ENCODE measurements at places on chromosomes 12 and 14. TPM values are rescaled to one million over a fixed set of nuclear protein-coding genes. Genes with fewer than 3 reads are reported as not detected.

GRCh38 chr12:16685107-16685506, 79.1 kb upstream of the LMO3 start:
- no peak overlapping the region for H3K4me3 ChIP-seq
- H3K27me3 ChIP-seq: peaks cover 10% of the 10 kb centered on the region
- H3K36me3 ChIP-seq: no peaks in the 10 kb centered on the region
- no peak overlapping the region for H3K27ac ChIP-seq
- no peaks in the 10 kb centered on the region for H3K4me1 ChIP-seq

GRCh38 chr12:102833687-102834441, 83.2 kb downstream of the PAH start:
- no peak overlapping the region for H3K27ac ChIP-seq
- H3K36me3 ChIP-seq: no peaks in the 10 kb centered on the region
- no peaks in the 10 kb centered on the region for H3K27me3 ChIP-seq
- no peak overlapping the region for H3K4me3 ChIP-seq

The CELA1 gene
- not detected for total RNA-seq

GRCh38 chr12:96948782-96949181, 41.7 kb downstream of the NEDD1 start:
- H3K4me1 ChIP-seq: no peaks in the 10 kb centered on the region
- no peak for DNase-seq

The SERPINA1 gene
- 1.2 TPM for total RNA-seq

GRCh38 chr14:56185992-56186391, 67.8 kb downstream of the PELI2 start:
- H3K27me3 ChIP-seq: no peaks in the 10 kb centered on the region
- H3K27ac ChIP-seq: no peak overlapping the region
- no peak for DNase-seq
- no peaks in the 10 kb centered on the region for H3K36me3 ChIP-seq
- no peak overlapping the region for H3K4me3 ChIP-seq
- no peaks in the 10 kb centered on the region for H3K4me1 ChIP-seq

The A2ML1 gene
- 0.14 TPM for total RNA-seq

The CEP170B gene
- 28.4 TPM for total RNA-seq

DNA sequence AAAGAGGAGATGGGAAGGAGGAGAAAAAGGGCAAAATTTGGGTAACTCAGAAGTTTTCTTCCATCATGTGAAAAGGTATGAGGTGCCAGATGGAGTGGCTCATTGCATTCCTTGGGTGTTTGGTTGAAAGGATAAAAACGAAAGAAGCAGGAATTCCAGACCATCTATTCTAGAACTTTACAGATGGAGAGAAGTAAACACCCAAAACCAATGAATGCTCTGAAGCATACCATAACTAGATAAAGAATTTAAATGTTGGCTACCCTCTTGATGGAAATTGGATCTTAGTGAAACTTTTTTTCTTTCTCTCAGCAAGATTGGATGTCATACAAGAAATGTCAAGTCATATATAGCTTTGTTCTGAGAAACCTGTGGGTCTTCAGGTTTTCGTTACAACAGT, 175.6 kb upstream of the FAR2 start:
- no peak overlapping the region for H3K4me3 ChIP-seq
- no peak for DNase-seq
- no peaks in the 10 kb centered on the region for H3K27me3 ChIP-seq
- peaks cover 4% of the 10 kb centered on the region for H3K4me1 ChIP-seq

The PARP2 gene
- 40.9 TPM for total RNA-seq

The CLEC12A gene
- not detected for total RNA-seq

The ADCY6 gene
- total RNA-seq: 66.1 TPM

GRCh38 chr14:36514278-36515104, 5.5 kb downstream of the NKX2-1 start:
- no peak overlapping the region for H3K27ac ChIP-seq
- H3K27me3 ChIP-seq: peaks cover 94% of the 10 kb centered on the region
- peaks cover 4% of the 10 kb centered on the region for H3K4me1 ChIP-seq
- H3K4me3 ChIP-seq: no peak overlapping the region
- H3K36me3 ChIP-seq: no peaks in the 10 kb centered on the region

The ZDHHC22 gene
- not detected for total RNA-seq

GRCh38 chr14:92589213-92589852, 75.8 kb downstream of the RIN3 start:
- H3K27me3 ChIP-seq: no peaks in the 10 kb centered on the region
- H3K36me3 ChIP-seq: peaks cover 23% of the 10 kb centered on the region
- no peak for DNase-seq
- H3K4me1 ChIP-seq: peaks cover 20% of the 10 kb centered on the region
- no peak overlapping the region for H3K27ac ChIP-seq
- H3K4me3 ChIP-seq: no peak overlapping the region

- no peak overlapping the region for H3K27ac ChIP-seq
- no peak for DNase-seq
- H3K4me3 ChIP-seq: no peak overlapping the region
- H3K27me3 ChIP-seq: peaks cover 36% of the 10 kb centered on the region
- no peaks in the 10 kb centered on the region for H3K36me3 ChIP-seq
These were observed 101.6 kb downstream of the OTX2 start for GRCh38 chr14:56708704-56709103.

DNA sequence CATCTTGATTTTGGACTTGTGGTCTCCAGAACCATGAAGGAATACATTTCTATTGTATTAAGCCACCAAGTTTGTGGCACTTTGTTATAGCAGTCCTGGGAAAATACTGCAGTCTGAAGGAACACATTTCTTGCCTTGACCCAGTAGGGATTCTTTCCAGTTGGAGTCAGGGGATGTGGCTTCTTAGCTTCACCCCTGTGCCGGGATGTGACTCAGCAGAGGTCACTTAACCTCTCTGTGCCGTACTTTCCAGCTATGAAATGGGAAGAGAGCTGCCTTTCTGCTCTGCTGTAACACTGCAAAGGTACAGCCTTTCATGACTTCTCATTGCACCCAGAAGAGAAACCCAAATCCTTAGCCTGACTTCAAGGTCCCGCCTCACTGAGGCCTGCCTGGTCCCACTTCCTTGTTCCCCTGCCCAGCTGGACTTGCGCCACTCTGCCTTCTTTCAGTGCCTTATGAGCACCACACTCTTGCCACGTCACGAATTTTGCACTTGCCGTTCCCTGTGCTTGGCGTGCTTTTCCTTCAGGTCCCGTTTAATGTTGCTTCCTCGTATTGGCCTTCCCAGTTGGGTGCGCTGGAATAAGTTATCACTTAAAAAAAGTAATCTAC, 24.2 kb downstream of the CHST11 start:
- H3K4me3 ChIP-seq: no peak overlapping the region
- H3K27ac ChIP-seq: no peak overlapping the region
- DNase-seq: no peak

- DNase-seq: peak; percentile 41
- H3K27ac ChIP-seq: no peak overlapping the region
- H3K27me3 ChIP-seq: peaks cover 14% of the 10 kb centered on the region
These were observed 255.8 kb upstream of the CRY1 start for GRCh38 chr12:107349008-107349747.

DNA sequence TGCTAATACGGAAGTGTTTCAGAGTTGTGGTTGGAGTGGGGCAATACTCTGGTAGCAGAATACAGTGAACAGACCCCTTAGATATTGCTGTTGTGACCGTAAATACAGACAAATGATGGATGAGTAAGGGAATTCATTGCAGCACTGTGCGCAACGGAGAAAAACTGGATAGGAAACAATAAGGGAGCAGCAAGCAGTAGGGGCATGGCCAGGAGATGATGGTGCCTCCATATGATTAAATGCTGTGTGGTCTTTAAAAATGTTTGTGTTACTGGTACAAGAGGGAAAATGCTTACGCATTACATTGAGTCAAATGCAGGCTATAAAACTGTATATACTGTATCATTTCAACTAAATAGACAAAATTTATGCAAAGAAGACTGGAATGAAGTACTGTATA, 61.6 kb downstream of the EML1 start:
- H3K4me1 ChIP-seq: peaks cover 3% of the 10 kb centered on the region
- H3K4me3 ChIP-seq: no peak overlapping the region
- DNase-seq: no peak
- peaks cover 6% of the 10 kb centered on the region for H3K36me3 ChIP-seq
- no peak overlapping the region for H3K27ac ChIP-seq

DNA sequence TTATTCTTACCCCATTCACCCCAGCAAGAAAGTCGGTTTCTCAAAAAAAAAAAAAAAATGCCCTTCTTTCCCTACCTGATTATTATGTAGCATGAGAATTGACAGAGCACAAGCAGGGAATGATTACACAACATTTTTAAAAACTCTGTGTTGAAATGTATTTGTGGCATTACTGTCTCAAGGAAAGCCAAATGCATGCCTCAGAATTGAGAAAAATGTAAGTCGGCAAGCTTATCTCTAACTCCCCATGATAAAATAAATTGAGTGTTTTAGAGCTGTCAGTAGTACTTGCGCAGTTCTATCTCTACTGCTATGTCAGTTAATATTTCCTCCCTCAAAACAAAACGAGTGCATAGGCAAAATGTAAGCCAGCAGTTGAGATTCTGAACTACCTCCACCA, 25.7 kb downstream of the ANO4 start:
- H3K27ac ChIP-seq: no peak overlapping the region
- no peak for DNase-seq
- peaks cover 14% of the 10 kb centered on the region for H3K27me3 ChIP-seq
- no peak overlapping the region for H3K4me3 ChIP-seq
- peaks cover 12% of the 10 kb centered on the region for H3K4me1 ChIP-seq

GRCh38 chr12:59014885-59015284, 94.6 kb upstream of the LRIG3 start:
- H3K4me1 ChIP-seq: peaks cover 12% of the 10 kb centered on the region
- no peak overlapping the region for H3K4me3 ChIP-seq
- no peak for DNase-seq
- no peaks in the 10 kb centered on the region for H3K36me3 ChIP-seq

DNA sequence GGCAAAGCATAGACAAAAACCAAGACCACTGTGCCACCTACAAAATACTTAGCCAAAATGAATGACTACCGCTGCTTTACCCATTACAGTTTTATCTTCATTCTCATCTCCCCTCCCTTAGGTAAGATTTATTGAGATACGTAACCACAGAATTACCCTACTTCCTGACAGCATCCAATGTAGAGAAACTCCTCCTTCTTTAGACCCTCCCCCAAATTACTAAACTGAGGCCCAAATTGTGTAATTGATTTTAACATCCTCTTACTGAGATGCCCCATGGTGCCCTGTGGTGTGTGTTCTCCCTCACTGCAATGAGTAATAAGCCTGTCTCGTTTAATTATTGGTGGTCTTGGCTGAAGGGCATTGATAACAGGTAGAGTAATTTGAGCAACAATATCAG, 19.1 kb downstream of the VRK1 start:
- DNase-seq: no peak
- H3K4me1 ChIP-seq: peaks cover 2% of the 10 kb centered on the region
- no peak overlapping the region for H3K4me3 ChIP-seq
- no peak overlapping the region for H3K27ac ChIP-seq

The CD163L1 gene
- 0.11 TPM for total RNA-seq

The KCNMB4 gene
- total RNA-seq: 14.1 TPM

The CIROP gene
- total RNA-seq: not detected

DNA sequence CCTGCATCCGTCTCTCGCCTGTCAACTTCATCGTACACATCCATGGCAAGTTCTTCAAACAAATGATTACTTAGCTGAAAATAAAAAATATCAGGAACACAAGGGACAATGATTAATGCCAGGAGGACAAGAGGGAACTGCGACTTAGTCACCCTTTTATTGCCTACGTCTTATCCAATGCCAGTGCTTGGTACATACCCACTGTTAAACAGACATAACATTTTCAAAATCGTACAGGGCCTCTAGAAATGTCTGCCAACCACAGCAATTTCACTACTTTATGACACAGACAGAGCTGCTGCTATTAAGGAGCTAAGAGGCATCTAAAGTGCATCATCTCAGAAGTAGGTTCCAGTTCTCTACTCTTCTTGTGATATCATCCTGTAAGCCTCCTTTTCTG, 34.6 kb downstream of the GIT2 start:
- no peaks in the 10 kb centered on the region for H3K4me1 ChIP-seq
- DNase-seq: no peak
- H3K36me3 ChIP-seq: peaks cover 40% of the 10 kb centered on the region

DNA sequence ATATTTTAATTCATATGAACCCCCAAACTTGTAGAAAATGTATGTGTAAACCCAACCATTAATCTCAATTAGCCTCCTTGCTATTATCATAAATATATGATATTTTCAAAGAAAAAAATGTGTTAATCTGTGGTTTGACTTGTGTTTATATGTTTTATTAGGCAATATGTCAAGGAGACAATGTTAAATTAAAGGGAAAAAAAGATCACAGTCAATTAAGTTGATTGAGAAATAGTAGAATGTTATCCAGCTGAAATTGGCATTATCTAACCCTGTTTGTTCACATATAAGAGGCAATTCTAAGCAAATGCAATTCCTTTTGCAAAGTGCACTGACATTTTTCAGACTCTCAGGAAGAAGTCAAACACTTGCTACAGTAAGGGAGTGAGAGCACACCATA, 745.3 kb downstream of the C12orf50 start:
- H3K4me1 ChIP-seq: no peaks in the 10 kb centered on the region
- no peak for DNase-seq
- H3K4me3 ChIP-seq: no peak overlapping the region
- H3K36me3 ChIP-seq: peaks cover 3% of the 10 kb centered on the region
